Stimulated activated CD8-positive, alpha-beta memory T cell treated with anti-CD3 and anti-CD28 coated beads, Interleukin-4, amount 100 ng/mL, for 4 hours (primary cell): ENCODE measurements at places on chromosomes 7 and 10.

GRCh38 chr10:31940839-31941653 is 12.4 kb upstream of the ARHGAP12 start:
- DNase-seq, result no peak

DNA sequence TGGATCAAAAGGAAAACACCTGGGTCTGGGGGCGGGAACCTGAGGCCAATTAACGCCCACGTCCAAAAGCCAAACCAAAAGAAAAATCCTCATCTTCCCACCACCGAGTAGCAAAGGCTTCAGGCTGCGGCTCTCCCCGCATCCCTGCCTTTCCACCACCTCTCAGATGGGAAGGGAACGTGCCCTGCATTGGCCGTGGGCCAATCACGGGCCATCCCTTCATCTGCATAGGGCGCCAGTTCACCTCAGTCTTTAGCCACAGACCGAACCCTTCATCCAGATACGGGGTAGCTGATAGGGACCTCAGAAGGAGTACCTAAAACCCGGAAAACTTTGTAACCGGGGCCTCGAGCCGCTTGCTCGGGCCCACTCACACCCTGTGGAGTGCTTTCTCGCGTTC is 626 bp downstream of the PRPF18 start:
- DNase-seq, result no peak

- no peak for DNase-seq
These were observed 43.4 kb downstream of the DNMBP start for GRCh38 chr10:99966306-99966705.

- no peak for DNase-seq
These were observed 22.5 kb downstream of the WDR86 start for GRCh38 chr7:151387161-151388006.

GRCh38 chr7:127885843-127886242 is 145.4 kb downstream of the LRRC4 start:
- no peak for DNase-seq

- DNase-seq, result no peak
These were observed 820 bp upstream of the NRG3 start for GRCh38 chr10:81873932-81874816.

GRCh38 chr7:42016517-42016916 is 220.5 kb downstream of the GLI3 start:
- no peak for DNase-seq

DNA sequence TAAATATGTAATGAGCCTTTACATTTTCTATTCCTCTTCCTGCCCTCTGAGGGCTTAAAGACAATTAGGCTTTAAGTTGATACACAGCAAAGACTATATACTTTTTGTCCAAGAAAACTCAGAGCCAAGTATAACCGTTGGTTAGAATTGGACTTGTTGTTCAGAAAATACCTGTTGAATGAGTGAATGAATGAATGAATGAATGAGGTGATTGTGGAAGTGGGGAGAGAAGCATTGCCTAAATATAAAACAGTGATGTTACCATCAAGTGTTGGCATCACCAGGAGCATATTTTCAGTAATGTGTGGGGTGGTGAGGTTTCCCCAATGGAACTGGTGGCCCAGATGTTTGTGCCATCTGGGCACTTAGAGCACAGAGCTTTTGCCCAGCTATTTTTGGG is 106.9 kb downstream of the AOAH start:
- no peak for DNase-seq

DNA sequence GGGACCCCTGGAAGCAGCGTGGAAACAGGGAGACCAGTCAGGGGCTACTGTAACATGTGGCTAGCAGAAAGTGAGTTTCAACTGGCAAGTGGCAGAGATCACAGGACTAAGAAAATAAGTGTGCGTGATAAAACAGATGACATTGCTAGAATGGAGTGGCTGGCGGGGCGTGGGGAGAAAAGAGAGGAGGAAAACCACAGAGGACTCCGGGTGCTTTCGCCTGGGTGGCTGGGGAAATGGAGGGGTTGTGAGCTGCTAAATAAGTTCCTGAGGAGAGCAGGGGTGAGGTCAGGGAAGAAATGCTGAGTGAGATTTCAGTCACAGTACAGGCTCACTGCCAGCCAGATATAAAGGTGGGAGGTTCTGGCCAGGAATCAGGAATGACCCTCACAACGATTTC is 166.9 kb downstream of the MYOF start:
- no peak for DNase-seq

DNA sequence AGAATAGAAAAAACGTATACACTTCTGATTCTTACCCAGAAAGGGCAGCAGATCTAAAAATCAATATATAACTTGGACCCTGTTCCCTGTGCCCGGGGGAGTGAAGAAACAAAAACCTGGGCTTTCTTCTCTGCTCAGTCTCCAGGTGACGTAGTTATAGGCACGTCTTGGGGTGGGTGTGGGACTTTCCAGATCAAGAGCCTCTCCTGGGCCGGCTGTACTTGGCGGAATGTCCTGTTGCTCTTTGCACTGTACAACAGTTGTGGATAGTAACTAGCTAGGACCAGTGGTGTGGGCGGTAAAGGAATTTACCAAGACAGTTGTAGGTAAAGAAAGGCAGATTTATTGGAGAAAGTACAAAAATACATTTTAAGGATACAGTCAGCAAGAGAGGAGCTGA is 40.4 kb upstream of the STEAP4 start:
- DNase-seq, result no peak

- DNase-seq, result no peak
These were observed 3.0 kb downstream of the GSAP start for GRCh38 chr7:77413128-77413527.

DNA sequence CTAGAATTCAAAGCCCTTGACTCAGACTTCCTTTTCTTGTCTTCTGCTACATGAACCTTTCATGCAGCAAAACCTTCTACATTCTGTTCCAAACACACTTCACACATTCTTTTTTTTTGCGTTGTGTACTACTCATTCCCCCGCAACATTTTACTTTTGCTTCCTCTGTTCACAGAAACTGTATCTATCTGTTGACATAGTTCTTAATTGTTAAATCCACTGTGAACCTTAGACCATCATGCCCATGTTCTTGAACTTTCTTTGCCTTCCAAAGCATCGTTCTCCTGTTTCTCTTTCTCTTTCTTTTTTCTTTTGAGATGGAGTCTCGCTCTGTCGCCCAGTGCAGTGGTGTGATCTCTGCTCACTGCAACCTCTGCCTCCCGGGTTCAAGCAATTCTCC is 14.2 kb downstream of the CCSER2 start:
- no peak for DNase-seq

DNA sequence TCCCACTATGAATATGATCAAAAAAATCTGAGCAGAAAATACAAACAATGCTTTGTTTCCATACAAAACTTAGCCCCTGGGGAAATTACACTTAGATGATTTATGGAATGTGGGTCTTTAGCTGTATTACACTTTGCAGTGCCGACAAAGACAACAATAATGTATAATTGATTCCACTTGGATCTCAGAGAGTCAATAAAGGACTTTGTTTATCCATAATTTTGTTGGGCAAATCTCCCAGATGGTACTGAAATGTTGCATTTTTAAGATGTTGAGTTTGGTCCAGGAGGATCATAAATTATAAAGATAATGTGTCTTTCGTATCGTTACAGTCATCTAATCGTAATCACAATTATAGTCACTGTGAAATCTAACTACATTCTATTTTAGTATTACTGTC is 66.9 kb upstream of the DOCK1 start:
- DNase-seq, result no peak

- no peak for DNase-seq
These were observed 83.6 kb downstream of the DNAJC1 start for GRCh38 chr10:21919906-21920305.

- DNase-seq, result no peak
These were observed 75.0 kb upstream of the JCAD start for GRCh38 chr10:30134171-30134945.

- DNase-seq, result no peak
These were observed 8.5 kb downstream of the UCN3 start for GRCh38 chr10:5373307-5373706.

- DNase-seq, result no peak
These were observed 591.5 kb downstream of the DNAJB6 start for GRCh38 chr7:157928171-157928794.

- DNase-seq, result no peak
These were observed 11.7 kb downstream of the RBP3 start for GRCh38 chr10:47359626-47360418.

DNA sequence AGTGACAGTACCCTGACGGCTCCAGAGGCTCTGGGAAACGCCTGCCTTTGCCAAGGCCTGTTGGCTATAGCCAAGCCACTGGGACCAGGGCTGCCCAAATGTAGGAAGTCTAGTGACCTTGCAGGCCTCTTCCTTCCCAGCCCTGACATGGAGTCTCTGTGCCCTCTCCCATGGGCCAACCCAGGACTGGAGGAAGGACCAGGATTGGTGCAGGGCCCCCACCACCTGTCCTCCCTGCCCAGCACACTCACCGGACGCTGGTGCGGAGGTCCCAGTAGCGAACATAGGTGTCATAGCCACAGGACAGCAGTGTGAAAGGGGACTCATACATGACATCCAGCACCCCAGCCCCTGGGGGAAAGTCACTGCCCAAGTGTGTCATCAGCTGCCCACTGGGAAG is 24.0 kb downstream of the DPCD start:
- no peak for DNase-seq

GRCh38 chr10:125350519-125350918 is 190.2 kb upstream of the CTBP2 start:
- no peak for DNase-seq

DNA sequence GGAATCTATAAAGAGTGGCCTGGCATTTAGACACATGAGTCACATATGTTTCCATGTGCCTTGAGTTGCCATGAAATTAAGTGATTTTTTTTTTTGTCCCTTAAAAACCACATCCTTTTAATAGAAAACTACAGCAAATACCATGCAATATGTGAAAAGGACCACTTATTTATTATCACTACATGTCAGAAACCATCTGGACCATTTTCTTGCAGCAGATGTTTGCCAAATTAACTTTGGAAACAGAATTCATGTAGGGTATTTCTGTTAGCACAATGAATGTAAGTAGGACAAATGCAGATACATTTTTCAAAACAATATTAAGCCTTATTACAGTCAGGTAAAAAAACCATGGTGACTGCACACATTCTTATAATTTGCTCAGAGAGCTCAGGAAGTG is 230.6 kb downstream of the REEP3 start:
- no peak for DNase-seq

DNA sequence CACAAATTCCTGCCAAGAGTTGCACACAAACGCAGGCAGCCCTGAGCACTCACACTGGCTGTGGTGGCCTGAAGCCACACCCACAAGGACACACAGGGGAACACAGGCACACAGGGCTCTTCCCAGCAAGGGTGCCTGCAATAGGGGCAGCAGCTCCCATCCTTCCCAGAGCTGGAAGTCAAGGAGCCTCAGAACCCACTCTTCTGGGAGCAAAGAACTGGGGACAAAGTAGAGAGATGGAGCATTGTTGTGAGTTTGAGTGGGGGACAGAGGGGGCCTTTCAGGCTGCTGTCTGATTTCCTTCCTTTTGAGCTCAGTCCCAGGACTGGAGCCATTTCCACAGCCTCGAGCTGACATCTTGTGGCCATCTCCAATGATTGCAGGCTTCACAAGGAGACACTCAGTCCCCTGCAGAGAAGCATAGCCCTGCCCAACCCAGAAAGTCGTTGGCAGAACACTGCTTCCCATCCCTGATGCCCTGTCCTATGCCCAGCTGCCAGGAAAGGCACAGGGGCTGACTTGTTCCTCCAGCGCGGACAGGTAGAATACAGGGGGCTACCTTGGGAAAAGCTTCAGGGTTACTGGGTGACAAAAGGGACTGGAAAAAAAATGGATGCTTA is 34.4 kb upstream of the SLF2 start:
- DNase-seq, result no peak

- DNase-seq, result no peak
These were observed 358.1 kb downstream of the THSD7A start for GRCh38 chr7:11473807-11474424.

GRCh38 chr10:83603708-83604107 is 535.6 kb upstream of the GHITM start:
- no peak for DNase-seq

- DNase-seq, result no peak
These were observed 70.7 kb upstream of the LRRC18 start for GRCh38 chr10:49010295-49010694.

DNA sequence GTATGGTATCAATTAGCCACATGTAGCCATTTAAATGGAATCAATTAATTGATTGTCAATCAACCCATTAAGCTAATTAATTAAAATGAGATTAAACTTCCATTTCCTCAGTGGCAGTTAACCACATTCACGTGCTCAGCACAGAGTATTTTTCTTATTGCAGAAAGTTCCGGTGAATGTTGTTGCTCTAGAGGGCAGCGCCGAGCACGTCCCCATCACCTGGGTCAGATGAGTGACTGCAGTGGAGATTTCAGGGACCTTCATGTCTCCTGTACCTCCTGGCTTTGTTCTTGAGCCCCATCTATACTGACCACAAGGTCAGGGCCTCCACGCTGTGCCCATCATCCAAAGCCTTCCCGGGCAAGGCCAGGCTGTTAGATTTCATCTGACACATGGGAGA is 168.8 kb upstream of the MKI67 start:
- no peak for DNase-seq

DNA sequence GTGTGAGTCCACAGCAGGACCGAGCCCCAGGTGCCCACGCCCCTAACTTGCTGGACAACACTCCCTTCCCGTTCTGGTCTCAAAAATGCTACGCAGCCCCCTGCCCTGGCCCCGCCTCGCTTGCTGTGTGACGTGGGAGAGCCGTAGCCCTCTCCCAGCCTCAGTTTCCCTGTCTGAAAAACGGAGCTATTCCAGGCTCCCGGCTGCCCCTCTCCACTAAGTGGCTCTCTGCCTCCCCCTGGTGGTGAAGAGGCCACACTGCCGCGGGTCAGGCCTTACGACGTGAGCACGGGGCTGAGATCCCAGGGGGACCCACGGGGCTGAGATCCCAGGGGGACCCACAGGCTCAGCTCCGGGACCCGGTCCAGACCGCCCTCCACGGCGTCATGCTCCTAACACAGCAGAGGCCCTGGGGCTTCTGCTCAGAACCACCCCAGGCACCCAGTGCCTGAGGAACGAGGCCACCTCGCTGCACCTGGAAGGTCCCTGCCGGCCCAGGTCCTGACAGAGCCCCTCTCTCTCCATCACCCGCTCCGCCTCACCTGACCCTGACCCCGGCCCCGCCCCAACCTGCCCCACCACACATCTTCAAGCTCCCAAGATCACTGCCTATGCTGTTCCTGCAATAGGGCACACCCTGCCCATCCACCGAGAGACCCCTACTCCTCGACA is 26.7 kb downstream of the MICALL2 start:
- DNase-seq, result peak; percentile 43

- no peak for DNase-seq
These were observed 24.5 kb upstream of the EEPD1 start for GRCh38 chr7:36128448-36129047.

- no peak for DNase-seq
These were observed 28.7 kb upstream of the TNS3 start for GRCh38 chr7:47610506-47611044.

DNA sequence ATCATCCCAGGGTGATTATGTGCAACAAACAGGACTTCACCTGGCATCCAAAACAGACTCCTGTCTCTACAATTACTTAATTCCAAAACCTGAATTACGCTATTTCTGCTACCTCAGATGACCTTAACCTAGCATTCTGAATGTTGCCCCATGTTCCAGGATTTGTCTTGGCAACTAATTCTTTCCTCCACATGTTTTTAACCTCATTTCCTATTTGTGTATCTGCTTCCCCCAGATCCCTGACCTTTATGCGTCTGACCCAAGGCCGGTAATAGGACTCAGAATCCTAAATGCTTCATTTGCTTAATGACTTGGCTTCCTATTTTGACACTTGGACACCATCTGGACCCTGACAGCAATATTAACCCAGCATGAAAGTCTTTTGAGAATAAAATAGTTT is 8.7 kb upstream of the ING3 start:
- DNase-seq, result no peak
